ENCODE measurements at places on chromosomes 4 and X.

GRCh38 chrX:47234583-47234982 is 1.8 kb downstream of the USP11 start:
- DNase-seq: no peak

GRCh38 chr4:139839403-139840031 is 173.9 kb downstream of the MGST2 start:
- DNase-seq: no peak

- DNase-seq: no peak
Observed at GRCh38 chrX:47561659-47562151, 700 bp downstream of the ARAF start.

DNA sequence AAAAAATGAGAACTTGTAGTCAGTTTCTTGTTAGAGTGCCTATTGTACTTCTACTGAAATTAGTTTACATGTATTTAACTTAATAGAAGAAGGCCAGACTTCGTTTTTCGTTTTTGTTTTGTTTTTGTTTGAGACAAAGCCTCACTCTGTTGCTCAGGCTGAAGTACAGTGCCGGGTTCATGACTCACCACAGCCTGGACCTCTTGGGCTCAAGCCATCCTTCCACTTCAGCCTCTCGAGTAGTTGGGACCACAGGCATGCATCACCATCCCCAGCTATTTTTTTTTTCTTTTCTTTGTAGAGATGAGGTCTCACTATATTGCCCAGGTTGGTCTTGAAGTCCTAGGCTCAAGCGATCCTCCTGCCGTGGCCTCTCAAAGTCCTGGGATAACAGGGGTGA is 793.9 kb downstream of the ADGRL3 start:
- no peak for DNase-seq

DNA sequence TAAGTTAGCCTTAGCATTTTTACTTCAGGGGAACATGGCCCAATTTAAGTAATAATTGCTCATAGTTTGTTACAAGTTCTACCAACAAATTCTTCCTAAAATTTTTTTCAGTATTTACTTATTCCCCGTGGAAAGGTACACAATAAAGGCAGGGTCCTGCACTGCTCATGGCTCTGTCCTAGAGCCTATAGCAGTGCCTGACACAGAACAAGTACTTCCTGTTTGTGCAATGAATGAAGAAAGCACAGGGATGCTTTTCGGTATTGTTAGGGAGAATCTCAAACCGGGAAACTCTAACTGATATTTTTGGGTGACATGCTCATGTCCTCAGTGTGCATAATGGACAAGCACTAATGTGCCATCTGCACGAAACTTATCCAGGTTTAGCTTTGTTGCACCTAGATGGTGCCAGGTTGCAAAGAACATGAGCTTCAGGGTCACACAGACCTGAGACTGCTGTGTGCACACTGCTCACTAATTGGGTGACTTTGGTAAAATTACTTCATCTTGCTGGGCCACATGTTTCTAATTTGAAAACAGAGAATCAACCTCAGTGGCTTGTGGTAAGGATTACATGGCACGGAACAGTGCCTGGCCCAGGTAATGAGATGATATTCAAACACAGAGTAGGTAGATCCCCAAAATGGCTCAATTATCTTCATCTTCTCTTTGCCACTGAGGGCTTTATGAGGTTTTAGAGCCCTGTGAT is 175.8 kb upstream of the NPY2R start:
- DNase-seq: no peak

DNA sequence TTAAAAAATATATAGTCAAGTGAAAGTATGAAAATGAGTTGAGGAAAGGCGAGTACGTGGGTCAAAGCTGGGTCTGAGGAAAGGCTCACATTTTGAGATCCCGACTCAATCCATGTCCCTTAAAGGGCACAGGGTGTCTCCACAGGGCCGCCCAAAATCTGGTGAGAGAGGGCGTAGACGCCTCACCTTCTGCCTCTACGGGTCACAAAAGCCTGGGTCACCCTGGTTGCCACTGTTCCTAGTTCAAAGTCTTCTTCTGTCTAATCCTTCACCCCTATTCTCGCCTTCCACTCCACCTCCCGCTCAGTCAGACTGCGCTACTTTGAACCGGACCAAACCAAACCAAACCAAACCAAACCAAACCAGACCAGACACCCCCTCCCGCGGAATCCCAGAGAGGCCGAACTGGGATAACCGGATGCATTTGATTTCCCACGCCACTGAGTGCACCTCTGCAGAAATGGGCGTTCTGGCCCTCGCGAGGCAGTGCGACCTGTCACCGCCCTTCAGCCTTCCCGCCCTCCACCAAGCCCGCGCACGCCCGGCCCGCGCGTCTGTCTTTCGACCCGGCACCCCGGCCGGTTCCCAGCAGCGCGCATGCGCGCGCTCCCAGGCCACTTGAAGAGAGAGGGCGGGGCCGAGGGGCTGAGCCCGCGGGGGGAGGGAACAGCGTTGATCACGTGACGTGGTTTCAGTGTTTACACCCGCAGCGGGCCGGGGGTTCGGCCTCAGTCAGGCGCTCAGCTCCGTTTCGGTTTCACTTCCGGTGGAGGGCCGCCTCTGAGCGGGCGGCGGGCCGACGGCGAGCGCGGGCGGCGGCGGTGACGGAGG is at the start of gene FMR1:
Gene FMR1 (plus strand): TSS at position 728 of the 831 bp plus-strand sequence. CDS start 261 bp downstream, outside the sequence.
- DNase-seq: peak; percentile 71

DNA sequence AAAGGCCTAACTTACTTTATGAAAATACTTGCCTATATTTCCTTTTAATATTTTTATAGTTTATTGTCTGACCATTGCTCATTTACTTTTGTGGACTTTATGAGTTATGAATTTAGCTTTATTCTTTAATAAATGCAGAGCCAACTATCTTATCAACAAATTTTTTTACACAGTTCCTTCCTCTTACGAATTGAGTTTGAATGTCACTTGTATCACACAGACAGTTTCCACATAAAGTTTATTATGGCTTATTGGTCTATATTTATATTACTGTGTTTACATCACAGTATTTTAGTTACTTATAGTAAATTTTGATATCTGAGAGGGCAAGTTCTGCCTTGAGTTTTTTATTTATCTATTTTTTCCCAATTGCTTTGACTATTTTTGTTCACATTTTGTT is 450.6 kb downstream of the C4orf33 start:
- no peak for DNase-seq

- no peak for DNase-seq
Observed at GRCh38 chrX:97452283-97452682, 568.6 kb downstream of the RPA4 start.

GRCh38 chr4:92304606-92305005 is 840 bp downstream of the GRID2 start:
- DNase-seq: no peak

DNA sequence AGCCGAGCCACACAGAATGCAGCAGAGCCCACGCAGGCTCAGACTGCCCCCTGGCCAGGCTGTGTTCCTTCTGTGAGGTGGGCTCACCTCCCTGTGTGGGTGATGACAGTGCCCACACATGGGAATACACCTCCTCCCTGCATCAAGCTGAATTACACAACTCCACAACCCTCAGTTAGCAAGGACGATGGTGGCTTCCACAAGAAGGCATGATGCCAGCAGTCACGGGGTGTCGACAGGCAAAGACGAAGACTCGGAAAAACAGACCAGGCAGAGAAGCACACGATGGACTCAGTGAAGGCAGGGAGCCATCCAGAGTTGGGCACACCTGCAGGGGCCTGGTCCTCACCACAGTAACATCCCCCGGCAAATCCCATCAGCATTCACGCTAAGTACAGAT is 12.1 kb downstream of the LETM1 start:
- no peak for DNase-seq

DNA sequence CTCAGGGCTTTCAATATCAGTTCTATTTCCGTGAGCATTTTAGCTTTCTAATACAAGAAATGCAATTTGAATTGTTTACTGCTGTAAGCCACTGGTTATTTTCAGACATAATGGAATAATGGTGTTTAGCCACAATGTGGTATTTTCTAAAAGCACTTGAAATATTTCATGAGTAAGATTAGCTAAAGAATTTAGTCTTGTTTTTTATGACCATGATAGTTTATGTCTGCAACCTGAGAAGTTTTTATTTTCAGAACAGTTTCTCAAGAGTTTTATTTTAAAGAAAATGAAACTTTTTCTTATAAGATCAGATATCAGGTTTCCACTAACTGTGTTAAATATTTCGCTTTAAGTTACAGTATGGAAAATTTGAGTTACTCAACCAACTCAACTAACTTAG is 60.2 kb downstream of the SLIT2 start:
- DNase-seq: no peak

- DNase-seq: no peak
Observed at GRCh38 chrX:18272222-18272621, 51.5 kb upstream of the BEND2 start.

GRCh38 chrX:44785652-44786051 is 58.2 kb upstream of the DUSP21 start:
- DNase-seq: no peak

GRCh38 chr4:793941-794621 is 31.8 kb downstream of the CPLX1 start:
- DNase-seq: no peak

DNA sequence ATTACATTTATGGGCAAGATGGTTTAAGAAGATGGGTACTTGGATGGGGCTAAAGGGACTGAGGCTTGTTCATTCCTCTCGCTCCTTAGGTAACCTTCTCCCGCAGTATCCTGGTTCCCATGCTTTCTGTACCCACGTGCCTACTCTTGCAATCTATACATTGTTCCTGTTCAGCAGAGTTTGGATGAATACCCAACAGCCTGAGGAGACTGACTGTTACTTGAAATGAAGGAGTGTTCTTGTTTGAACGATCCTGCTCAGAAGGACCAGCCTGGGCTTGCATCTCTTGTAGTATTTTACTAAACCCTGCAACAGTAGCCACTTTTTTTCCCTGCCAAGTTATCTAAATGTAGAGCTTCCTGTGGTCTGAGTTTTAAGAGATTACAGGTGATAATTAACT is 33.7 kb upstream of the ADH6 start:
- DNase-seq: no peak

DNA sequence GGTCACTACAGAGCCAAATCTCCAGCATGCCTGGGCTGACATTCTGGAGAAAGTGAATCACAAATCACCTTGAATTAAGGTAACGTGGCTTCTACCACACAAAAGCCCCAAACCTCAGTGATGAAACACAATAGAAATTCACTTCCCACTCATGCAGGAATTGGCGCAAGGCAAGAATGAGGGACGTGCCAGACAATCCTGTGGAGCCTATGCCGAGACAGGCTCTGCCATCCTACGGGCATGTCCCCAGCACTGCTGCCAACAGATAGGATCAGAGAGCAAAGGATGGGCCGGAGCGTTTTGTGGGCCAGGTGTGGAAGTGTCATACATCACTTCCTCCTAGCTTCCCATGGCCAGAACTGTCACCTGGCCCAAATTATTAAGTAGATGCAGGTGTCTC is 118.0 kb downstream of the IRF2 start:
- no peak for DNase-seq

DNA sequence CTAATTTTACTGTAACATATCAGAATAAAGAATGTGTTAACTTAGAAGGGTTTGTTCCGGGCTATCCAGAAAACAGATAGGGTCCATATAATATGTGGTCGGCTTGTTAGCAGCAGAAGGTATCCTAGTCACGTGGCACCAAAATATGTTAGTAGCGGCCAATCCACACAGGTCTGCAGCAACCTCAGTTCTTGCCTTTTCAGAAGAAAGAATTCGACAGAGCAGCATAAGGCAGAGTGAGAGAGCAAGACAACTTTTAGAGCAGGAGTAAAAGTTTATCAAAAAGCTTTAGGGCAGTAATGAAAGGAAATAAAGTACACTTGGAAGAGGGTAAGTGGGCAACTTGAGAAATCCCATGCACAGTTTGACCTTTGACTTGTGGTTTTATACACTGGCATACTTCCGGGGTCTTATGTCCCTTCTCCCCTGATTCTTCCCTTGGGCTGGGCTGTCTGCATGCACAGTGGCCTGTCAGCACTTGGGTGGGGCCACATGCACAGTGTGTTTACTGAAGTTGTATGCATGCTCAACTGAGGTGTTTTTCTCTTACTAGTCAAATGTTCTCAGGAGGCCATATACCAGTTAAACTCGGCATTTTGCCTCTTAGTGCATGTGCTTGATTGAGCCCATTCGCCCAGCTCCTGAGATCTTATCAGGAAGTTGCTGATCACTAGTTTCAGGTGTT is 37.0 kb upstream of the ABCG2 start:
- DNase-seq: no peak

GRCh38 chr4:103307453-103308247 is 109.5 kb upstream of the CENPE start:
- no peak for DNase-seq

- DNase-seq: no peak
Observed at GRCh38 chr4:12965334-12965733, 518.8 kb downstream of the RAB28 start.

GRCh38 chr4:168124008-168124641 is 31.8 kb downstream of the ANXA10 start:
- DNase-seq: no peak

- DNase-seq: no peak
Observed at GRCh38 chrX:84223261-84223660, 35.3 kb upstream of the RPS6KA6 start.

DNA sequence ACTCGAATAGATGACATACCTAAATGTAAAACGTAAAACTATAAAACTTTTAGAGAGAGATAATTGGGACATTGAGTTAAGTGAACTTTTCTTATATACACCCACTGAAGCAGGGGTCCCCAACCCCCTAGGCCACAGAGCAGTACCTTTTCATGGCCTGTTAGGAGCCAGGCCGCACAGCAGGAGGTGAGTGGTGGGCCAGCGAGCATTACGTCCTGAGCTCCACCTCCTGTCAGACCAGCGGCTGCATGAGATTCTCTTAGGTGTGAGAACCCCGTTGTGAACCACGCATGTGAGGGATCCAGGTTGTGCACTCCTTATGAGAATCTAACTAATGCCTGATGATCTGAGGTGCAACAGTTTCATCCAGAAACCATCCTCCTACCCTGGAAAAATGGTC is 114.8 kb downstream of the HMX1 start:
- DNase-seq: no peak

- DNase-seq: no peak
Observed at GRCh38 chr4:101439926-101440325, 92.6 kb upstream of the PPP3CA start.

DNA sequence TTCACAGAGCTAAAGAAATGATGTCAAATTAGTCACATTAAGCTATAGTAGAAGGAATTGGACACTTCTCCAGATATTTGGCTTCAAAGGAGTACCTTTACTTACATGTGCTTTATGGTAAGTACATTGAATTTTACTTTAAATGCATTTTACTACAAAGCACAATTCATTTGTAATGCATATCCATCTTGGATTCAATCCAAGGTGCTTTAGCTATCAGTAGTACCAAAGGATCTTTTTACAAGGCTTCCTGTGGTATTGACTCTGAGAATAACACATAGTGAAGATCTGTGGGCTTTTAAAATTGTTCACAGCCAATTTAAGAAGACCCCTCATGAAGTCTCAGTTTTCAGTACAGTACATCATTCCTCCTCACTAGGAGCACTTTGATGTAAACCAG is 13.2 kb downstream of the THAP6 start:
- DNase-seq: no peak

GRCh38 chrX:55767100-55767499 is 49.6 kb downstream of the RRAGB start:
- DNase-seq: no peak

- DNase-seq: no peak
Observed at GRCh38 chrX:1885116-1885515, 270.3 kb downstream of the ASMT start.

- no peak for DNase-seq
Observed at GRCh38 chrX:112896051-112896450, 55.4 kb upstream of the AMOT start.

GRCh38 chrX:10554612-10555270 is 65.6 kb downstream of the MID1 start:
- DNase-seq: no peak
